ENCODE measurements at places on chromosomes 5 and 9.

DNA sequence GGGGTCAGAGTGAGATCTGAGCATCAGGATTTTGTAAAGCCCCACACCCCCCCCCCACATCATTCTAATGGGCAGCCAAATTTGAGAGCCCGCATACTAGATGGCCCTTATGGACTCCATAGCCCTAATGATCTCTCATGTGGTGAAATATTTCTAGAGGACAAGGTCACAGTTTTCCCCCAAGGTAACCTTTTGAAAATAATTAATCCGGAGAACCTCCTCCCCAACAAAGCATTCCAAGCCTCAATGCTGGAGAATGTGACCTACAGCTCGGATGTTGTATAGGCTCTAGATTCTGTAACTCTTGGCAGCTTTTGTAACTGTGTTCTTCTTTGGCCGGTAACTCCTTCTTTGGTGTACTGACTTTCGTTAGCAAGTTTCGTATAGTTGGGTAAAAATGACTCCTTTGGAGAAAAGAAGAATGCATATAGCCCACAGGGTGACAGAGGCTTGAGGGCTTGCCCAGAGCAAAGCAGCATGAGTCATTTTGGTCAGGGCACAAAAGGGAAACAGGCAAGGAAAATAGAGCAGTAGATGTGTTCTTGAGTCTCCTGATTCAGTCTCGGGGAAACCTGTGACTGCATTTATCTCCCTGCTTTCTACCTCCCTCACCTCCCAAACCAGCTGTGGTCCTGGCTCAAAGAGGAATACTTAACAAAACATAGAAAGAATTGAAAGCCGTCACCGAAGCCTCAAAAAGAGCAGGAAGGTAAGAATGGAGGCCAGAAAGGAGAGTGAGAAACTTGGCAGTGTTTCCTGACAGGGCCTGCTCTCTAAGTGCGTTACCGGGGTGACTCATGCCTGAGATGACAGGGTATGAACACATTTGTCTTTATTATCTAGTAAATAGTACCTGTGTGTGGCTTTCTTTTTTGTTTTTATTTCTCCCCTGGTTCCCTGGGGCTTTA lies 6.6 kb upstream of the XPA start:
- no peak for DNase-seq

DNA sequence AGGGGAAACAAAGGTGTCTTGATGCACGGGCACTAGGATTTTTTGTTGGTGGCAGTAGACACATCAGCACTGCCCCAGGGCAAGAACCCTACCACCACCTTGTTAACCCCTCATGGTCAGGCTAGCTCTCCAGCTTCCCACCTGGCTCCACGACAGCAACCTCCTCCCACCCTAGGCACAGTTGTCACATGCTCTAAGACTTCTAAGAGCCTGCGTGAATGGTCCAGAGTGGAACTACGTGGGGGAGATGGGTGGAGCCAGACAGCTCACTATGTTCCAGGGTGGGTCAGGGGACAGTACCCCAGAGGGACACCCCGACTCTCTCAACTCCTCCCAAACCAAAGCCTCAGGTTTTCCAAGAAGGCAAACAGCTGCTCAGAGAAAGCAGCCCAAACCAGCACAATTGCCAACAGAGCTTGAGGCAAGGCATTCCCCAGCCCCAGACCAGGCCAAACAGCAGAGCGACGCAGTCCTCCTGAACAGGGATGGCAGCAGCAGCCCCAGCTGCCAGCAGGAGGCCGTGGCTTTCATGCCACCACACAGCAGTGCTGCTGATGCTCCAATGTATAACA lies 78.0 kb downstream of the NRG2 start:
- DNase-seq: no peak

DNA sequence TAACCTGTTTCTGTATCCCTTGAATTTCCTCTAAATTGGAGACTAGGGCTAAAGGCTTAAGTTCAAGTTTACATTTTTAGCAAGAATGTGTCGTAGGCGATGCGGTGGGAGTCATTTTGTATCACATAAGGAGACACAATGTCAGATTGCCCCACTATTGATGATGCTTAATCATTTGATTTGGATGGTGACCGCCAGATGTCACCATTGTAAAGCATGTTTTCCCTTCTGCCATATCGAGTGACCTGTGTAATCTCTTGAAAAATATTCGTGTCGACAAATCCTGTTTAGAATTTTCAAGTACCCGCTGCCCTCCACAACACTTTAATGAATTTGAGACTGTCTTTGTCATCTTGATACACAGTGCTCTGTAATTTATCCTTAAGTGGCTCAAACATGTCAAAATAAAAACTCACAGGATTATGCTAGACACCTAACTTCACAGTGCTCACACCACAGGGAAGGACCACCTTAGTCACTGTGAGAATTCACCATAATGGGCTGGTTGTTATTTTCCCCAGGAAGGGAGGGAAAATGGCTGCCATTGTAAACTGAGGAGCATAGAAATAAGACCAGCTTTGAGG lies 34.5 kb upstream of the SLC46A2 start:
- peak; percentile 20 for DNase-seq

GRCh38 chr5:72556351-72557166 lies 49.3 kb upstream of the ZNF366 start:
- no peak for DNase-seq

DNA sequence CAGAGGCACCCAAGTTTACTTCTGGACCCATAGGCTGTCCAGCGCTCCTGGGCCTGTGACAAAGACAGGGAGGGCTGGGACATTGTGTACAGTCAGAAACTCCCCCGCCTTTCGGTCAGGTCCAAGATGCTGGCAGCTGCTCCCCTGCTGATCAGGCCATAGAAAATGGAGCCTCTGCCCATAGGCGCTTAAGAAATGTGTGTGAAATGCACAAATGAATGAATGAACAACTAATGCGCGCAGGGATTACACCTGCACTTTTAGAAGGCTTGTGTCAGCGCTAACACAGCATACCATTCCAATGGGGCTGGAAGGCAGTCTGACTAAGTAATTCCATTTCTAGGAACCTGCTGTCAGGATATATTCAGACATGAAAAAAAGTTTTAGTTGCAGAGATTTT lies 16.3 kb downstream of the PTPN3 start:
- no peak for DNase-seq
